Neural progenitor cell (in vitro differentiated cells): ENCODE measurements at places on chromosomes 12 and 14. TPM values are rescaled to one million over a fixed set of nuclear protein-coding genes. Genes with fewer than 3 reads are reported as not detected.

The DLK1 gene
- total RNA-seq = 312 and 1,018 TPM in 2 replicates

The JPH4 gene
- 3.2 and 13.5 TPM in 2 replicates for total RNA-seq

The ABHD4 gene
- 9.3 and 13.3 TPM in 2 replicates for total RNA-seq

The PUS7L gene
- 23.4 and 42.6 TPM in 2 replicates for total RNA-seq

The NELL2 gene
- total RNA-seq = 317 and 398 TPM in 2 replicates

The PZP gene
- total RNA-seq = not detected in 2 replicates

GRCh38 chr12:80714055-80714454 is 2.7 kb upstream of the MYF5 start:
- DNase-seq = peak; percentile 73

- DNase-seq = no peak
Observed at GRCh38 chr14:85594217-85594616, 64.3 kb downstream of the FLRT2 start.

- no peak for DNase-seq
Observed at GRCh38 chr14:94946244-94946643, 176.3 kb upstream of the GSC start.

DNA sequence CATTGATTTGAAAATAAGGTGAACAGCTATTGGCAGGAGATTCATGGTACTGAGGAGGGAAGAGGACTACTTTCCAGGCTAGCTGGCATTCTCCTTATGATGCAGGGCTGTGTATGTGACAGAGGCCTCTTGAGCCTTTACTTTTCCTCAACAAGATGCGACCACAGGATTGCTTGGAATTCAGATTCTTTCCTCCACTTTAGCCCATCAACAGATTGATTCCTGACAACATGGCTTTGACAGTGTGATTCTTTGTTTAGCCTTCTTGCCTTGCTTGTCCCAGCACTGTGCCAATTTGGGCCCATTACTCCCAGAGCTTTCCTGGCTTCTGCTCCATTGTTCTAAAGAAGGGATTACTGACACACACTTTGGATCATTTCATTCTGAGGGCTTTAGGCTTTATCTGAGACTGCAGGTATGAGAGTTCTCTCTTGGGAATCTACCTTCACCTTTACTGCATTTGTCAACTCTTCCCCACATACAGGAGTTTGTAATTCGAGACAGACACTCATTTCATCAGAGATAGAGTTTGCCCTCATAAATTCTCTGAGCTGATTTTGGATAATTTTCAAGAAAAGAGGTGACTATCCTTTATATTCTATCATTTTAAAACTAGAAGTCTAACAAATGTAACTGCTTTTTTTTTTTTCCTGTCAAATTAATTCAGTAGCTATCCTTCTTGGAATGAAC is 206.4 kb upstream of the GZMB start:
- peak; percentile 18 for DNase-seq

GRCh38 chr12:104126548-104126947 is 11.5 kb downstream of the NFYB start:
- no peak for DNase-seq

- DNase-seq = peak; percentile 89
Observed at GRCh38 chr14:74501135-74501614, 7.6 kb downstream of the ISCA2 start.

DNA sequence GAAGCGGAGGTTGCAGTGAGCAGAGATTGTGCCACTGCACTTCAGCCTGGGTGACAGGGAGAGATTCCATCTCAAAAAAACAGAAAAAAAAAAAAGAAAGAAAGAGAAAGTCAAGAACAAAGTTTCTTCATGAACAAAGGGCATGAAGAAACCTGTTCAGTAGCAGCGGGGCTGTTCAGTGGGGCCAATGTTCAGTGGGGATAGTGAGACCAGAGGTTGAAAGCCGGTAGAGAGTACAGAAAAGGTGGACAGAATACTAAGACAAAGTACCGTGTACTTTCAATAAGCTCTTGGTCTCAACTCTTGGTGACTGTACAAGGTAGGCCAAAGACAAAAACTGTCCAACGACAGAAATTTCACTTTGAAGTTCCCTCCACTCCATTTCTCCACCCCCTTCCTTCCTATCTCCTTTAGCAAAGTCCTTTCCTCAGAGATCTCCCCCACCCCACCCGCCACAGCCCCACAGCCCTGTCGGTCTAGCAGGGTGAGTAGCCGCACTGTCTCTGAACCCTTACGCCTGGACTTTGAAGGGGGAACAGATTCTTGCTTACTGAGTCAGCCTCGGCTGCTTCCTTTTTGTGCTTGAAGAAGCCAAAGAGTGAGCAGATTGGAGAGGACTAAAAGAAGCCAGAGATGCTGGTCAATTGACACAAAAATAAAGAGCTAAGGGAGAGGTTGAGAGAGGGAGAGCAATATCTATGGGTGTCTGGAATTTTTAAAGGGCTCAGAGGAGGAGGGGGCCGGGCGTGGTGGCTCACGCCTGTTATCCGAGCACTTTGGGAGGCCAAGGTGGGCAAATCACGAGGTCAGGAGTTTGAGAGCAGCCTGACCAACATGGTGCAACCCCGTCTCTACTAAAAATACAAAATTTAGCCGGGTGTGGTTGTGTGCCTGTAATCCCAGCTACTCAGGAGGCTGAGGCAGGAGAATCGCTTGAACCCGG is 44.2 kb upstream of the FOS start:
- no peak for DNase-seq

- DNase-seq = no peak
Observed at GRCh38 chr14:99548255-99548654, 55.8 kb downstream of the CCDC85C start.

GRCh38 chr14:32079264-32079663 is 2.2 kb downstream of the ARHGAP5 start:
- no peak for DNase-seq

DNA sequence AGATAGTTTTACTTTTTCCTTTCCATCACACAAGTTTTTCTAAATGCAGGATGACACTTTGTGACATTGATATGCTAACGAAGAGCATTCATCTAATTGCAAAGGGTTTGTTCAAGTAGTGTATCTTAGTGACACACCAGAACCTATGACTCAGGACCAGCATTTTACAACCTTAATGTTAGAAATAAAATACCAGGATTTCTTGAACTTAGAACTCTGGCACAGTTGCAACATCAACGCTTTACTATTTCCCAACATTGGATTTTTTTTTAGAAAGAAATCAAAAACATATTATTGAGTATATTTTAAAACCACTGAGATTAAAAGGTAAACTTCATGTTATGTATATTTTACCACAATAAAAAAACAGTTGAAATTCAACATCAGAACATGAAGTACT is 17.9 kb upstream of the PLEKHG6 start:
- DNase-seq = no peak

- no peak for DNase-seq
Observed at GRCh38 chr14:55599250-55599879, 19.4 kb downstream of the KTN1 start.

- DNase-seq = no peak
Observed at GRCh38 chr12:2756756-2757155, 38.0 kb upstream of the FKBP4 start.

- DNase-seq = no peak
Observed at GRCh38 chr14:67151082-67151666, 38.1 kb upstream of the GARIN2 start.
